ENCODE measurements at places on chromosomes 11 and 22. TPM values are rescaled to one million over a fixed set of nuclear protein-coding genes. Genes with fewer than 3 reads are reported as not detected.

The MEI1 gene
- total RNA-seq = 0.64 TPM

The PDGFD gene
- 31.1 TPM for total RNA-seq

The OAF gene
- 52.4 TPM for total RNA-seq

The CDON gene
- total RNA-seq = 6.1 TPM

The DNAJB7 gene
- not detected for total RNA-seq

The ELFN2 gene
- 3.2 TPM for total RNA-seq

The SAA4 gene
- not detected for total RNA-seq

The TBC1D22A gene
- 34.6 TPM for total RNA-seq

The TMEM191C gene
- total RNA-seq = 1.2 TPM

The OPCML gene
- total RNA-seq = 0.19 TPM

The RASGRP2 gene
- total RNA-seq = 1.3 TPM

The ZNF280B gene
- total RNA-seq = 2.5 TPM
